ENCODE measurements at places on chromosomes 12 and 14.
A peak's percentile ranks its signal among the peaks of the same experiment; 100 is the strongest.

GRCh38 chr14:95918466-95918865 is 41.8 kb downstream of the TUNAR start:
- DNase-seq: no peak

GRCh38 chr14:75711105-75711795 is 50.2 kb downstream of the TTLL5 start:
- no peak for DNase-seq

- DNase-seq: no peak
Measured at GRCh38 chr12:54954801-54955200, 29.8 kb downstream of the TESPA1 start.

DNA sequence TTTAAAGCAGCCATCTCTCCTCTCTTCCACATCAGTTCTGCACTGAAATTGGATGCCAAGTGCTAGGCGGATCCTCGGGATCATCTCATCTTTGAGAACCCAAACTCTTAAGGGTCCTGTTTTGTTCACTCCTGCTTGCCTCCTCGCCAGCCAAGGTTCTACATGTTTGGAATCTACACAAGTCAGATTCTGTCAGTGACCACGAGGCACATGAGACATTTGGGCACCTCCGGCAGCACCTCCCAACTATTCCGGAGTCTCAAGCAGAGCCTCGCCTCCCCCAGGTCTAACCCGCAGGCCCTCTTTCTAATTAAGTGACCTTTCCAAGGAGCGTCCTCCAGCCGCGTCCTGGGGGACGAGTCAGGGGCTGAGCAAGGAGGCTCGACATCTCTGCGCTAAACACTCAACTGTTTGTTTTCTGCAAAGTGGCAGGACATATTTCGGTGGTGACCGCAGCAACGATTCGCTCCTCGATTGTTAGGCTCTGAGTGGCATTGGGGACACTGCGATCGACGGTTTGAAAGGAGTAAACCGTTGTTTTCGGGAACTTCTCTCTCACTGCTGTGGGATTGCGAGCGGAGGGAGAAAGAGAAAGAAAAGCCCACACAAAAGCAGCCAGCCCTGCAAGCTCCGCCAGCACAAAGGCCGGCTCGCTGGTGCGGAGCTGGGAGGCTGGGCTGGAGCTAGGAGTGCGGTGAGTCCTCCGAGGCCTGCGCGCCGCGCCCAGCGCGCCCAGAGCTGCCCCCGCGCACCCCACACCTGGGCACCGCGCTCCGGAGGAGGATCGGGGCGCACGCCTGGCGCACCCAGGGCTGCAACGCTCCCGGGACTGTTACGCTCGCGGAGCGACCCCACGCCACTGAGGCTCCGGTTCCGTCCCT is 640 bp downstream of the ARMH4 start:
- peak; percentile 1 for DNase-seq

DNA sequence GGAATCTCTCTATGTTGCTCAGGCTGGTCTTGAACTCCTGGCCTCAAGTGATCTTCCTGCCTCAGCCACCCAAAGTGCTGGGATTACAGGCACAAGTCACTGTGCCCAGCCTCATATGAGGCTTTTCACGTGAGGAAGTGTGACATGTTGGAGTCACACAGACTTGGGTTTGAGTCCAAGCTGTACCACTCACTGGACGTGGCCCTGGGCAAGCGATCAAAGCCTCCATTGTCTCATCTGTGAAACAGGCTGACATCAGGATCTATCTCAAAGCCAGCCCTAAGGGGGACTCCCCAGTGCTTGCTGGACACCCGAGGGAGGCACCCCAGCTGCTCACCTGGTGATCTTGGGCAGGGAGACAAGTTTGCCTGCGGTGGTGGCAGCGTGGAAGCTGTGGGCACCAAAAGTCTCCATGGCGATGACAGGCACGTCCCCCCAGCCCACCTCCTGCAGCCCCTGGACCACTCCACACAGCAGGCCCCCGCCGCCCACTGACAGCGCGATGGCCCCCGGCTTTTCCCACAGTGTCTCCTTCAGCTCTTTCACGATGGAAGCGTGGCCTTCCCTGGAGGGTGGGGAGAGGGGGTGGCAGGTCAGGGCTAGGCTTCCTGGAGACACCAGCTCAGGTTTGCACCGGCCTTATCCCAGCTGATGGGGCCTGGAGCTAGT is 6.7 kb downstream of the SDS start:
- DNase-seq: no peak

DNA sequence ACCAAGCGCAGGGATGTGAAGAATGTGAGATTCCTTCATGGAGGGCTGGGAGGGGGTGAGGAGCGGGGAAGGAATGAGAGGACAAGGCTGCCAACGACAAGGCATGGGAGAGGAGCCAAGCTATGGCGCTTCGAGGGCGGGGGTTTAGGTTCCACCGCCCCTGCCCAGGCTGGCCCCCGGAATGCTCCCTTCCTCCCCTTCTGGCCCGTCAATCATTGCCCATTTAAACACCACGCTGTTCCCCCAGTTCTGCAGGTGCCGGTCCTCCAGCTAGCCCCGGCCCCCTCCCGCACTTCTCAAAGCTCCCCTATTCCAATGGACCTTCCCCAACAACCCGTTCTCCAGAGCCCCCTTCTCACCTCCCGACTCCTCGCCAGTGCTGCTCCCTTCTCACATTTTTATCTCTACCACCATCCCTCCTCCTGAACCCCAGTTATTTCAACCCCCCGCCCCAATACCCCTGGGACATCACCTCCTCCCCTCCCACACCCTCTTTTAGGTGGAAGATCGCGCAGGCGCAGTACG is 428 bp downstream of the RNF41 start:
- DNase-seq: no peak

DNA sequence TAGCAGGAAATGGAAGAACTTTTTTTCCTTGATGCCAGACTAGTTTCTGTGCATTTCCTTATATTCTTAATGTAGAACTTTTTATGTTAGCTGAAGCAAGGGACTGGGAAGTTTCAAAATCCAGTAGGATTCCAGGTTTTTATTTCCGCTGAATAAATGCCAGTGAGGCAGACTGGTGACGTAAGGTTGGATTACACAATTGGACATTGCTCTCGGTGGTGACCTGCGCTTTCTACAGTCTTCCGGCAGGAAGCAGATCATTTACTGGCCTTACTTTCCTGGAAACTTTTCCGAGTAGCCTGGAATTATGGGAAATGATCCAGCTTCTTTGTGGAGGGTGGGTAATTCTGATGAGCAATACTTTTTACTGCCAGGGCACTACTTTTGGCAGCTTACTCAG is 3.6 kb downstream of the IFT43 start:
- DNase-seq: no peak

DNA sequence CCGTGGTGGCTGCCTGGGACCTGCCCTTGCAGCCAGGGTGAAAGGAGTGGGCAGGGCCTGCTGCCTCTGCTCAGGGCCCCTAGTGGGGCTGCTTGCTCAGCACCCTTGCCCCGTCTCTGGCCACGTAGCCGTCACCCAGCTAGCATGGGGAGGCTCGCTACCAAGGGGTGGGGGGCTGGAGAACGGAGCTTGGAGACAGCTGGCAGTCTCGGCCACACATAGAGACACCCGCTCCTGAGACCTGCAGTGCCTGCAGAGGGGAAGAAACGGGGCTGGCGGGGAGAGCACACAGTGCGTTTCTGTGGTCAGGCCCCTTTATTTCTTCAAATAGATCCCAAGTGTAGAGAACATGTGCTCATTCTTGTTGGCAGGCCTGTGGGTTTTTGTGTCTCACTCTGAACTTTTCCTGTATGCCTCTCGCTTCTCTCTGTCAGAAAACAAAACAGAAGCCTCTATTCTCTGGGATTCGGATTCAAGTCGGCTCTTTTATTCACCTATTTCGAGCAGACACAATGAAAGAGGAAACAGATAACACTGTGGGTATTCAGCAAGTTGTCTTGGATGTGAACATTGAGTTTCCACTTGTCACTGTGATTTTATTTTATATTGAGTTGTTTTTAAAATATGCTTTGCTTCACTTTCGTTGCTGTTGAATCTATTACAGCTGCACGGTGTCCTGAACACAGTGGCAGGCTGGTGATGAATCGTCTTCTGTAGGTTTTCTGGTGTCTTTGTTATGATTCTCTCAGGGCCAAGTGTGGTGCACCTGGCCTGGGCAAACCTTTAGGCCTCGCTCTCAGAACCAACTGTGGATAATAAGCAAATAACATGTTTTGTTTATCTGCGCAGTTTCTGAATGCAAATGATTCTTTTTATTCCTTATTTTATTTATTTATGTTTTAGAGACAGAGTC is 26.5 kb downstream of the PACS2 start:
- DNase-seq: no peak

- DNase-seq: no peak
Measured at GRCh38 chr14:32601069-32601468, 272.0 kb downstream of the AKAP6 start.

DNA sequence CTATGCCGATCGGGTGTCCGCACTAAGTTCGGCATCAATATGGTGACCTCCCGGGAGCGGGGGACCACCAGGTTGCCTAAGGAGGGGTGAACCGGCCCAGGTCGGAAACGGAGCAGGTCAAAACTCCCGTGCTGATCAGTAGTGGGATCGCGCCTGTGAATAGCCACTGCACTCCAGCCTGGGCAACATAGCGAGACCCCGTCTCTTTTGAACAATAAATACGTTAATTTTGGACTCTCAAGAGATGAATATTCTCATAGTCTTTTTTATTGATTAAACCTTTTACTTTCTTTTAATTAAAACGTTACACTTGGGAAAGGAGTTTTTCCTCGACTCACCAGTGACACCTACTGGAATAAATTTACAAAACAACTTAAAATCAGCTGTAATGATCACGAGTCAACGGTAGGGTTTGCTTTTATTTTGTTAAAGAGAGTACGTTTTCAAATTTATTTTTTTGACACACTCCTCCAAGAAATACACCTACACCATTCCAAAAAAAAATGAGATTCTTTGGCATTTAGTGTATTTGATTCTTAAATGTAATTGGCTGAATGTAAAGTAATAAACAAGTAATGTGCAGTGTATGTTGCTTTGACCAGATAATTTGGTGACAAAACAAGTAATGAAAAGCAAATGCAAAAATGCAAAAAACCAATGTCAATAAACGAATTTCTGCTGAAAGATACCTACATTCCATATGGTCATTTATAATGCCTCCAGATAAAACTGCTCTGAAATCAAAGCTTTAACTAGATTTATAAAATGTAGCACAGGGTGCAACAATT is 687 bp upstream of the RPS29 start:
- peak; percentile 51 for DNase-seq

DNA sequence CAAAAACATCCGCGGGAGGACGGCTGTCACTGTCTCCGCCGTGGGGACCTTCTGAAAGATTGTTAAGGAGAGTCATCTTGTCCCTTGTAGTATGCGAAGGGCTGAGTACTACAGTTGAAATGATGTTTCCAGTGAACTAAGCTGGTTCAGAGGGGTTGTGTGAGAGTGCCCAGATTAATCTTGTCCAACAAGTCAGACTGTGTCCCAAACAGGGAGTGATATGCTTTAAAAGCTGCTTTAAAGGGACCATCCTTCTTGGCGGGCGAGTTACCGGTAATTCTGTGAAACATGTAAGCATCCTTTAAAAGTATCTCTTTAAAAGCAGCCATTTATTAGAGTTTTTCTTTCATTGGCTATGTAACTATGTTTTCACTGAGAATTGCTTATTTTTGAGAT is 1.1 kb downstream of the WDR20 start:
- DNase-seq: no peak

DNA sequence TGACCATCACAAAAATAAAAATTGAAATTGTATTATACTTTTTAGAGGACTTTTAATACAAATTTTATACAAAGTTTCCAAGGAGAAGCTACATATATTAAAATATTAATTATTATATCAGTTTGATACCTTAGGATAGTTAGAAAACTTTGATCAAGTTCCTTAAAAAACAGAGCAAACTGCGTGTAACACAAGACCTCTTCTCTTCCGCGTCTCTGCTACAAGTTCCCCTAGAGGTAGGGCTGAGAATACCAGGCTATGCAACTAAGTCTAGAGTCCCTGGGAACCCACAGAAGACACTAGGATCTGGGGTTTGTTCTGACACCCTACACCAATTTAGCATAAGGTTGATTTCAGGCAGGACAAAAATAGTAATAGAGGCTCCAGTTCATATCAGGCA is 319.0 kb downstream of the FOXG1 start:
- DNase-seq: no peak

DNA sequence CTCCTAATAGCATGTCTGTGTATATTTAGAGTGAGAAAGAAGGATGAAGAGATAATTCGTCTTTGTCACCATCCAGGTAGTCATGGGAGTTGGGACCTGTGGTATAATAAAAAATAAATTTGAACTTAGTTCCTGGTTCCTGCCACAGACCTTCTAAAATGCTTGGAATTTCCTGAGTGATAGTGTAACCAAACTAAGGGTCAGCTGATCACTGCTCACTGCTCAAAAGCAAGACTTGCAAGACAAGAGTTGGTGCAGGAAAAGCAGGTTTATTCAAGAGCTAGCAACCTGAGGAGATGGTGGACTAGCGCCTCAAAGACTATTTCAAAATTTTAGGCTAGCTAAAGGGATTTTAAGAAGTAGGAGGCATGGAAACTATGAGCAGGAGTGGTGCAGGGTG is 19.1 kb downstream of the ANG start:
- DNase-seq: no peak

GRCh38 chr12:57134949-57135348 is 6.7 kb downstream of the LRP1 start:
- DNase-seq: no peak

GRCh38 chr14:74469548-74470518 is 23.3 kb downstream of the NPC2 start:
- no peak for DNase-seq

- DNase-seq: no peak
Measured at GRCh38 chr12:130815028-130815741, 23.9 kb downstream of the STX2 start.

GRCh38 chr14:97218691-97219430 is 421.7 kb downstream of the VRK1 start:
- DNase-seq: peak; percentile 11

DNA sequence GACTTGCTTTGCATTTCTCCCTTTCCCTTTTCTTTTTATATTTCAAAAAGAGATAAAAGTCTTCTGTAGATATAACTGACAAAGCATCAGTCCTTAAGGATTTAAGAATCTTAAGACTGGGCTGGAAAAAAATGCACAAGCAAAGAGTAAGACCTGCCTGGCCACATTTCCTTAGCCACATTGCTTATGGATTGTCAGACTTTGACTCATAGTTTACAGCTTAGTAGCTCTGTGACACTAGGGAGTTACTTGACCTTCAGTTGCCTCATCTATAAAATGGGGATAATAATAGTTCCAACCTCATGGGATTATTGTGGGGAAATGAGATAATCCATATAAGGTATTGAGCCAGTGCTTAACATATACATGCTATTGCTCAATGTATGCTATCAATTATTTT is 66.4 kb upstream of the STK38L start:
- DNase-seq: no peak

DNA sequence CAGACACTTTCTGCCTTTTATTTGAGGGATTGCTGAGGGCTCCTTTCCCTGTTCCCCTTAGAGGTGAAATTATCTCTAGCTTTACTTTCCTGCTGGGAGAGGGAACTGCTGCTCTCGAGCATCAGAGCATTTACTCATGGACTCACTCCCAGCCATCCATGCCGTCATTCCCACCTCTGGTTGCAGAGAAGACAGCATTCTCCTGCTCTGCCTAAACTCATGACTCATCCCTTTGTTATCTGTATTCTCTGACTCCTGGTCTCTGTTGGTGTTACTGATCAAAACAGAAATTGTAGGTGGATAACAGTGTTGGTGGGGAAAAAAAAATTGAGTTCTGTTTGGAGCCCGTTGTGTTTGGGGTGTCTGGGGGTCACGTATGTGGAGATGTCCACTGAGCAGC is 159.3 kb downstream of the TTC8 start:
- no peak for DNase-seq

All from stimulated activated CD8-positive, alpha-beta memory T cell treated with anti-CD3 and anti-CD28 coated beads, Interleukin-4, amount 100 ng/mL, for 24 hours (primary cell).